ENCODE measurements at places on chromosomes 13 and 19.

- no peak for DNase-seq
Measured at GRCh38 chr13:49357694-49358093, 86.2 kb downstream of the CAB39L start.

GRCh38 chr13:41668130-41668757 lies 210.9 kb downstream of the RGCC start:
- peak; percentile 19 for DNase-seq

DNA sequence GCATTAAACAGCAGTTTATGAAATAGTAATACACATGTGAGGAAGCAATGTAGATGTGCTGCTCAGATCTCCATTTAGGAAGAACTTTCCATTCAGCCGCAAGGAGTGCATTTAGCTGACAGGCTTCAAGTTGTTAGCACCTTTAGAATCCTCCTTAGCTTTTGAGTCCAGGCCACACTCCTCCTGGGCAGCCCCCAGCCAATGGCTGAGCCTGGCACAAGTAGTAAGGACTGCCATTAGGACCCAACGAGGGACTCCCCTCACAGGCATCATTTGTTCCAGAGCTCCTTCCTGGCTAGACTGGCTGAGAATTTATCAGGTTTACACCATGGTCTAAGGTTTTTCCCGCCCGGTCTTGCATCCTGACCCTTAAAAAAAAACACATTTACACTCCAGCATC lies 201.4 kb downstream of the DIAPH3 start:
- no peak for DNase-seq

- no peak for DNase-seq
Measured at GRCh38 chr19:51688671-51689571, 4.2 kb upstream of the SPACA6 start.

DNA sequence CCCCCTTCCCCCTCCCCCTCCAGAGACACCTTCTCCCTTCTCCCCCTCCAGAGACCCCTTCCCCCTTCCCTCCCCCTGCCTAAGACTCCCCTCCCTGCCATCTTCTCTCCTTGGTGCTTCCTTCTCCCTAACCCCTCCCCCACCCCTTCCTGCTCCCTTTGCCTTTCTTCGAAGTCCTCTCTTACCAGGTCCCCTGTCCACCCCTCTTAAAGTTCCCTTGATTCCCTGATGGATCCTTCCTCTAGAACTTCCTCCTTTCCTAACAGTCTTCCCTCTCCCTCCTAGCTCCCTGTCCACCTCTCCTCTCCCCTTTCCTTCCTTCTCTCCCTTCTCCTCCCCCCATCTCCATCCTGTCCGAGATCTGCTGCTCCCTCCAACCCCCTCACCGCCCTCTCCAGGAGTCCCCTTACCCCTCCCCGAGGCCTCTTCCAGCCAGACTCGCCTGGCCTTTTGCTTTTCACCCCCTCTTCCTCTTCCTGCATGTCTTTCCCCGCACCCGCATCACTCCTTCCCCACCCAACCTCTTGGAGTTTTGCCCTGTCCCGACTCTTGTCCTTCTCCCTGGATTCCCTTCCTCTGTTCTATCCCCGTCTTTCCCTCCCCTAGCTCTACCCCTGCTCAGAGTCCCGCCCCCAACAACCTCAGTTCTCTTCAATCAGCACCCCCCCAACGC lies 3.1 kb downstream of the TNFSF9 start:
- DNase-seq = no peak

GRCh38 chr19:29771708-29772414 lies 39.9 kb upstream of the CCNE1 start:
- DNase-seq = peak; percentile 32

DNA sequence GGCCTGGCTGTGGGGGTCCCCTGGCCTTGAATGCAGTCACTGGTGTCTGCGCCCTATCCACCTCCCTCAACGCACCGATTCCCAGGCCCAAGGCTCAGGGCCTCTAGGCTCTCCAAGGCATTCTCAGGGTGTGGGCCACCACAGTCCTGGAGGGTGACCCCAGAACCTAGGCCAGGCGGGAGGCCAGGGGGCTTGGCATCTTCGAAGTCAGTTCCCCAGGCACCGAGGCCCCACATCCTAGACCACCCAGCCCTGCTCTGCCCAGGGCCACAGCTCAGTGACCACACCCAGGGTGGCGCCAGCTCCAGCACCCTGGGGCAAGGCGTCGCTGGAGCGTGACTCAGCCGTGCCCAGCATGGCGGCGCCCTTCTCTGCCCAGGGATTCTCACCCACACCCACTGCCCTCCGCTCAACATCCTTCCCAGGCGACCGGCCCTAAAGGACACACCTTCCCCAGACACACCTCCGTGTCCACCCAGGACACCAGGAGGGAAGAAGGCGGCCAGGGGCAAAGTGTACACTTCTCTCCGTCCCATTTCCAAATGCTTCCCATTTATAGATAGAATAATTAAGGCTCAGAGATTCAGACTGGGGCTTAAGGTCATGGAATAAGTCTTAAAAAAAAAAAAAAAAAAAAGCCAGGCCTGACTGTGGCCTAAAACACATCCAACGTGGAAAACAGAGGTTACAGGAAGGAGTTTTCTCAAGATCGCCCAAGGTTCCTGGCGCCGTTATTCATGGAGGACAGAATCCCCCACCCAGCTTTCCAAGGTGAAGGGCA lies 36.4 kb upstream of the NANOS3 start:
- peak; percentile 51 for DNase-seq

- no peak for DNase-seq
Measured at GRCh38 chr19:39432677-39433025, 3.1 kb downstream of the RPS16 start.

DNA sequence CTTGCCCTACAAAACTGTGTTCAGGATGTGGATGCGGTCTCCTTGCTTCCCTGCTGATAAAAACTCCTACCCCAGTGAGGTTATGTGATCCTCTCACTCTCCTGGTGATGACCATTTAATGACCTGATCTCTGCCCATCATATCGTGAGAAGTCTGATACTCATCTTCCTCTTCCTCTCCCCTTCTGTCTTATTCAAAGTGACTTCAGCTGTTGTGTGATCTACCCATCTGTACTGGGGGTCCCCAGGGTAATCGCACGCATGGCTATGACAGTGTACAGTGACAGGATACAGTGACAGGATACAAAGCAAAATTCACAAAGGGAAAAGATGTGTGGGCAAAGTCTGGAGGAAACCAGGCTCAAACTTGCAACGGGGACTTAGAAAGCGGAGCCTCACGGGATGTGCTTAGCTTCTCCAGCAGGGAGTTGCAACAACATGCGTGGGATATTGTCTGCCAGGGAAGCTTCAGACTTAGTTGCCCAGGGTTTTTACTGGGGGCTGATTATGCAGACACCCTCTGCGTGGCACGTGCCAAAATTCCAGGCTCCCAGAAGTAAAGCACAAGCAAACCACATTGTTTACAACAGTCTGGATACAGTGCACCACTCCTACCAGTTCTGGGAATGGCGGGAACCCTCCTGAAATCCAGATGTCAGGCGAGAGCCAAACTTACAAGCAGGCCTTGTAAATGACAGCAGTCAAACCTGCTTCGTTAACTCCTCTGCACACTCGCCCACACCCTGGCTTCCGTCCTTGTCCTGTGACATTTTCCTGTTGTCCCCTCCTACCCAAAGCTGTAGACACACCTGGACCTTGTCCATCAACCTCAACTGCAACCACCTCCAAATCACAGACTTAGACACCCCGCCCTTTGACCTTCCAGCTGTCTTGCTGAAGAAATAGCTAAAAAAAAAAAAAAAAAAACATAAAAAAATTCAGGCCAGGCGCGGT lies 18.0 kb upstream of the GARRE1 start:
- no peak for DNase-seq

DNA sequence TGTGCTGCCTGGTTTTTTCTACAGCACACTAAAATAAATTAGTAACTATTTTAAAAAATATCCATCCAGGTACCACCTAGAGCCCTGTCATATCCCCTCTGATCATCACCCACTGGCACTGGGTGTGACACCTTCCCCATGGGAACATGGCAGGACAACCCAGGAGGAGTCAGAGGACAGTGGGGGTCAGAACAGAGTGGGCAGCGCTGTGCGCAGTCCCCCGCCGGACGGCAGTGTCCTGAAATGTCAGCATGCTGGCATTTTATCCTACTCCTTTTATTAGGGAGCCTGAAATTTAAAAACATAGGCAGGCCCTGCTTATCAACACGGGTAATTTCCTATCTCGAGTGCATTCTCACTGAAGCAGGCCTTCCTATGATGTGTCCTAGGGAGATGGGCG lies 42.1 kb upstream of the GAS6 start:
- no peak for DNase-seq

DNA sequence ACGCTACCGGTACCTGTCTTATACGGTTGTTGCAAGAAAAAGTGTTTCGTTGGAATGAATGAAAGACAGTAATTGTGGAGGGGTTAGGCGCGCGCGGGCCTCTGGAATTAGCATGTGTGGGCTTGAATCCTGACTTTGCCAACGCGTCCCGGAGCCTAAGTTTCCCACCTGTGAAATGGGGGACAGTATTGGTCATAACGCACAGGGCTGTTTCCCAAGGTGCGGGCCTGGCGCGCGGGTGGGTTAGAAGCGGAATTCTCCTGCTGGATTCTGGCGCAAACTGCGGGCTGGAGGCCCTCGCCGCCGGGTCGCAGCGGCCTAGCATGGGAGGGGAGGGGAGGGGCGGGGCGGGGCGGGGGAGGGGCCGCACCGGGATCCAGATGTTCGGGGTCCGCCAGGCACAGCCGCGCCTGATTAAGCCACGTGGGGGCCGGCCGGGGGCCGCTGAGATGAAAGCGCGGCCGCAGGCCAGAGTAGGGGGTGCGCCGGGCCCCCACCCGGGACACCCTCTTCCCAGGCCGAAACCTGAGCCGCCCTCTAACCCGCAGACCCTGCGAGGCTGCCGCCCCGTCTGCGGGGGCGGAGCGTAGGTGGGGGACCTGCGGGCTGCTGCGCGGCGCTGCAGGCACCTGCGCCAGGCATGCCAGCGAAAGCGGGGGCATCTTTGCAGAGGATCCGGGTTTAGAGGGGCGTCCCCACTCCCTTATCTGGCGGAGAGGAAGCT lies 1.2 kb upstream of the TMEM59L start:
- no peak for DNase-seq

DNA sequence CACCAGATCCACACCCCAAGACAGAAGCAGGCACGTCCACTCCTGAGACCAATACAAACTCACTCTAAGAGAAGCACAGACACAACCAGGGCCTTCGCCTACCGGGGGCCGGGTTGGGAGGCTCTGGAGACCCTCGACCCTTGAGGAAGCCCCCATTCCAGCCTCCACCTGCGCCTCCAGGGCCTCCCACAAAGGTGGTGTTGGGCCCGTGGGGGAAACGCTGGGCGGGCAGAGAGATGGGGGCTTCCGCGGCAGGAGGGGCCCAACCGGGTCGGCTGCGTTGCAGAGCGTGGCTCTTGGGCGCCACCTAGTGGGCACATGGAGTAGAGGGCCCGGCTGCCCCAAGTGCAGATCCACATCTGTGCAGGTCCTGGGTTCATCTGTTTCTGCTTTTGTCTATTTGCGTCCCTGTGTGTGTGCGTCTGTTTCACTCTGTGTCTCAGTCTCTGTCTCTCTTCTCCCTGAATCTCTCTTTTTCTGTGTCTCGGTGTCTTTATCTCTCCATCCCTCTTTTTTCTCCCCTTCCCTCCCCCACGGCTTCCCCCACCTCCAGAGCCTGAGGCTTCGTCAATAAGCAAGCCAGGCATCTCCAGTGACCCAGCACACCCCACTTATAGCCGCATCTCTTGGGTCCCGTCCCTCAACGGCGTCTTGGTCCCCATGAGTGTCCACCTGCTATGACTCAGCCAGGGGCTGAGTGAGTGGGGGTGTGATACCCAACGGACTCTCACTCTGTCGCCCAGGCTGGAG lies 10.5 kb upstream of the TINCR start:
- DNase-seq = peak; percentile 71

DNA sequence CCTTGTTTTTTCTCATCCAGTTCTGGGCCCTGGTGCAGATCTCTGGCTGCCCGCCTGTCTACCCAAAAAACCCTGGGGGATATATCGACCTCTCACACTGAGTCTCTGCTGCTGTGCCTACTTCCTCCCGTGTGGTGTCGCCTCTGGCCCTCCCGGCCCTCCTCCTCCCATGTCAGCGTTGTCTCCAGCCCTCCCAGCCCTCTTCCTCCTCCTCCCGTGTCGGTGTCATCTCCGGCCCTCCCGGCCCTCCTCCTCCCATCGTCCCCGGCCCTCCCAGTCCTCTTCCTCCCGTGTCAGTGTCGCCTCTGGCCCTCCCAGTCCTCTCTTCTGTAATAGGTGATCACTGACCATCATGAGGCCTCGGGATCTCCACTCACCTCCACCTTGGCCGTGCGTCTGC lies 81.8 kb downstream of the GPR12 start:
- DNase-seq = no peak

GRCh38 chr19:4396949-4397783 lies 3.2 kb downstream of the SH3GL1 start:
- no peak for DNase-seq

DNA sequence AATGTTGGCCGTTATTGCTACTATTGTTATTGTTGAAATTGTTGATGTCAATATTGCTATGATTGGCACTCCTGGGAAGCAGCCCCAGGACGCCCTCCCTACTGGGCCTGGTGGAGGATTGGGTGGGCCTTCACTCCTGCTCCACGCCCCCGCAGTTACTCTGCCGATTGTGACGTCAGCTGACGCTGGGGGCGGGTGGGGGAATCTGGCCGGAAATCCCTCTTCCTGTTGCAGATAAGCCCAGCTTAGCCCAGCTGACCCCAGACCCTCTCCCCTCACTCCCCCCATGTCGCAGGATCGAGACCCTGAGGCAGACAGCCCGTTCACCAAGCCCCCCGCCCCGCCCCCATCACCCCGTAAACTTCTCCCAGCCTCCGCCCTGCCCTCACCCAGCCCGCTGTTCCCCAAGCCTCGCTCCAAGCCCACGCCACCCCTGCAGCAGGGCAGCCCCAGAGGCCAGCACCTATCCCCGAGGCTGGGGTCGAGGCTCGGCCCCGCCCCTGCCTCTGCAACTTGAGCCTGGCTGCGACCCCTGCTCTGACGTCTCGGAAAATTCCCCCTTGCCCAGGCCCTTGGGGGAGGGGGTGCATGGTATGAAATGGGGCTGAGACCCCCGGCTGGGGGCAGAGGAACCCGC lies at the start of gene ETV2:
TSS of gene ETV2 (plus strand) at position 231 of the 637 bp plus-strand sequence. CDS start 716 bp downstream, outside the sequence.
- DNase-seq = peak; percentile 39

DNA sequence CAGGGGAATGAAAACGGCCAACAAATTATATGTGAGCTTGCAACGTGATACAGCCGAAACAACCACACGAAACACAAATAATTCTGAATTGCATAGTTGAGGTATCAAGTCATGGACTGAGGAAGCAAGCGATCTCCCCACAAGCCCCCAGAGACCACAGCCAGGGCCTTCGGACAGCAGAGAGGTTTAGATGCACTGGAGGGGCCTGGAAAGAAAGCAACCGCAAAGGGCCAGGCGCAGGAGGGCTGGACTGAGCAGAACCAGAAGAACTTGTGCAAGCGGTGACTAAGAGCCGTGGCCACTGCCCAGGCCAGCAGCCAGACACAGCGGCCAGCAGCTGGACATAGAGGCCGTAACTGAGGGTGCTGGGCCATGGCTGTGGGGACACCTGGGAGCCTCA lies 131.4 kb downstream of the TNFRSF19 start:
- DNase-seq = no peak

DNA sequence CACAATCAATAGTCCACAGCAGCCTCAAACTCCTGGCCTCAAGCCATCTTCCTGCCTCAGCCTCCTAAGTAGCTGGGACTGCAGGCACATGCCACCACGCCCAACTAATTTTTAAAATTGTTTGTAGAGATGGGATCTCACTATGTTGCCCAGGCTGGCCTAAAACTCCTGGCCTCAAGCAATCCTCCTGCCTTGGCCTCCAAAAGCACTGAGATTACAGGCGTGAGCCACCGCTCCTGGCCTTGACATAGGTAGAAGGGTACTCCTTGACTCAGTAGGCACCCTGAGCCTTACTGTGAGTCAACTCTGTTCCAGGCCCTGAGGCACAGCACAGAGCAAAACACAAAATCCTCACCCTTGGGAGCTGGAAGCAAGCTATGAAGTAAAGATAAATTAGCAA lies 7.8 kb downstream of the TNPO2 start:
- DNase-seq = no peak
